ENCODE measurements at places on chromosomes 16 and 17. TPM values are rescaled to one million over a fixed set of nuclear protein-coding genes. Genes with fewer than 3 reads are reported as not detected.

DNA sequence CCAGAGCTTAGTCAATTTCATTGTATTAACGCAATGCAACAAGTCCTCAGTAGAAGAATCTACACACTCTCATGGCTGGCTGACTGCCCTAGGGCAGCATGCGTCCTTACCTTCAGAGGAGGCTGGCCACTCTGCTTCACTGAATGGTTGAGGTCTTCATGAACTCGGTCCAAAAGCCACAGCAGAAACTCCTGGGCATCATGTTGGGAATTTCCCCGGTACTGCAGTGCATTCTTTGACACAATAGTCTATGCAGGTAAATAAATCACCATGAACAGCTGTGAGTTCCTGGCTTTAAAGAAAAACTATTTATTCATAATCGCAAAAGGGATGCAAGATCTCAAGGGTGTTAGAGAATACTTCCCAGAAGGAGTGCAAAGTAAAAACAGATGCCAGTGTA lies 41.3 kb downstream of the USP31 start:
- no peak for DNase-seq

GRCh38 chr16:11621920-11622651 lies 35.4 kb upstream of the LITAF start:
- no peak for DNase-seq

GRCh38 chr17:63425483-63425882 lies 20.6 kb downstream of the CYB561 start:
- DNase-seq: peak; percentile 82

DNA sequence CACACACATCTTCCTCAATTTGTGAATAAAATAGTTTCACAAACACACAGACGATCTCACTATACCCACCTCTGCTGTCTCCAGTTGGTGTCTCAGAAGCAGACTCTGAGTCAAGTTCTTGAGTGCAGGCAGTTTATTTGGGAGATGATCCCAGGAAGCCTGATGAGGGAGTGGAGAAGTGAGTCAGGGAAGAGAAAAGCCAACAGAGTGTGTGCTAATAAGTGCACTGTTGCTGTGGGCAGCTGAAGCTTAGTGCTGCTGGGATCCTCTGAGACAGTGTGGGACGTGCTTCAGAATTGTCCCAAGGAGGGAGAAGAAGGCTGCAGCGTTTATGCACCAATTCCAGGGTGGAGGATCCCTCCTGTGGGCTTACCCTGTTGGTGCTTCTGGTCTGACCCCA lies 423.2 kb upstream of the C16orf82 start:
- no peak for DNase-seq

- no peak for DNase-seq
Observed at GRCh38 chr17:3798273-3799180, 2.5 kb downstream of the ITGAE start.

- no peak for DNase-seq
Observed at GRCh38 chr16:12110361-12111107, 134.0 kb downstream of the SNX29 start.

DNA sequence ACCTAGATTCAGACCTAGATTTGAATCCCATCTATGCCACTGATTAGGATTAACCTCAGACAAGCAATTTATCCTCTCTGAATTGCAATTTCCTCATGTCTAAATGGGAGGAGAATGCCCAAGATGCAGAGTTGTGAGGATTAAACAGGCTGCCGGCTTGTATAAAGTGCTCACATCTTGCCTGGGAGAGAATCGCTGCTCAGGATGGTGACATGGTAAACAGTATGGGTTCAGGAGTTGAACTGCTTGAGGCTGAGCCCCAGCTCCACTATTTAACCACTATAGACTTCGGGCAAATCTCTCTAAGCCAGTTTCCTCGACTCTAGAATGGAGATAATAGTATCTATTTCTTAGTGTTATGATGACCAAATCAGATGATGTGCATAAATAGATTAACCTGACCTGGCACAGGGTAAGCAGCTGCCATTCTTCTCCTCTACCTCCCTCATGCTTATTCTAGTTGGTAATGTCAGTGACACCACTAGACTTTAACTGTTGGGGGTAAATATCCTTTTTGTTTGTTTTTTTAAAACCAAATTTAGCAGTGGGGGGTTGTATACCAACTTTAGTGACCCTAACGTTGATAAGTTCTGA lies 732 bp upstream of the RPL27 start:
- no peak for DNase-seq

- DNase-seq: no peak
Observed at GRCh38 chr16:86277221-86277620, 233.1 kb upstream of the FOXF1 start.

GRCh38 chr17:77373299-77374169 lies 232.8 kb downstream of the SEC14L1 start:
- no peak for DNase-seq

Gene CUEDC1
- 47.7 TPM for polyA plus RNA-seq

DNA sequence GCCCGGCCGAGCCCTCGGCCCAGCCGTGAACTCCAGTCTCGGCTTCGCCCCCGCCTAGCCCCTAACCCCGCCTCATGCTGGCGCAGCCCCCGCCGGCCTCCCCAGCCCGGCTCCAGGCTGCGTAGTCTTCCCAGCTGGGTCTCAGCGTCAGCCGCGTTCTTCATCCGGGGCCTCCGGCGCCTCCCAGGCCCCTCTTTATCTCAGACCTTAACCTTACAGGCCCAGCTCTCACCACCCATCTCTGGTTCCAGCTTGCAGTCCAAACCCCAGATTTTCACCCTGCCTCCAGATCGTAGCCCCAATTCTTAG lies at the start of gene PROCA1:
PROCA1 (minus strand) TSS at position 166 of the 309 bp plus-strand sequence. CDS start 228 bp downstream, outside the sequence.
- DNase-seq: no peak

DNA sequence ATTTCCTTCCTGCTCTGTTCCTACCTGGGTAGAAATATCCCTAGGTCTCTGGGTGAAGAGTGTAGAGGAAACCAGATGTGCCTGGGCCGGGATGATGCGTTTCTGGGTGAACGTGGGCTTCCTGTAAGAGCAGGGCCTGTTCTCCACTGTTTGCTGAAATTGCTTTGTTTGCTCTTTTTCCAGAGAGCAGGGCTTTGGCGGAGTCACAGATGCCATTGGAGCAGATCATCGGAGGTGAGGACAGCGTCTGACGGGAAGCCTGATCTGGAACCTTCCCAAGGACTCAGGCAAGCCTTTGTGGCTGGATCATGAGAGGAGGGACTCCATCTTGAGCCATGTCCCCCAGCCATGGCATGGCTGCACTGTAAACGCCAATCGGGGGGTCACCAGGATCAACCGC lies 15.4 kb downstream of the DHODH start:
- DNase-seq: no peak

Gene OR4D2
- not detected for polyA plus RNA-seq

All from renal cortex interstitium (tissue), 15 donors.